ENCODE measurements at places on chromosomes 7 and 10. TPM values are rescaled to one million over a fixed set of nuclear protein-coding genes. Genes with fewer than 3 reads are reported as not detected.

DNA sequence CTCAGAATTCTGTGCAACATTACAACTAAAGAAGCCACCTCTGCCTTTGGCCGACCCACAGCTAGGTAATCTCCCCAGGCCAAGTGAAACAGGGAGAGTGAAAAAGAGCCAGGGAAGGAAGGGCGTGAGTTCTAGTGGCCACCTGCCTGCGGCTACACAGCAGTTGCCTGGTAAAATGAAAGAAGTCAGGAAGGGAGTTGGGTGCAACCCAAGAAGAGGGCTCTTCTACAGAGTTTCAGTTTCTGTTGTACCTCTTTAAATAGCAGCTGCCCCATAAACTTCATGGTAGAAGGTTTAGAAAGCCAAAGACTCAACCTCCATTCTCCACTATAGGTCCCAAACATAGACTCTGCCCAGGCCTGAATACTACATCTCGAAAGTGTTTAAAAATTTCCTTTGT lies 76.2 kb upstream of the TMEM168 start:
- no peak for DNase-seq

DNA sequence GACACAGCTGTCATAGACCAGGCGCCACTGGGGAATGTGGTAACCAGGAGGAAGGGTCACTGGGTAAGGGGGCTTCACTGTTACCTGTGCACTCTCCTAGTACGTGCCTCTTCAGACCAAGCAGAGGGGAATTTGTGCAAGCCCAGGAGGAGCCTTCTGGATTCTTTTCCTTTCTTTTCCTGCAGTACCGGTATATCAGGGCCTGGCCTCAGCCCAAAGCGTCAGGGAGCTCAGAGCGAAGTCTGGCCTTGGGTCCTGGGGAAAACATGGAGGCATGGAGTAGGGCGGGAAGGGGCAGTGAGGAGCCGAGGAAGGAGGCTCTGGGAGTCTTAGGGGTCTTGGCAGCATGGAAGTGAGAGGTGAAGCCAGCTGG lies 133.6 kb upstream of the GDF10 start:
- DNase-seq, result no peak

GRCh38 chr7:22841954-22842353 lies 19.3 kb upstream of the TOMM7 start:
- no peak for DNase-seq

DNA sequence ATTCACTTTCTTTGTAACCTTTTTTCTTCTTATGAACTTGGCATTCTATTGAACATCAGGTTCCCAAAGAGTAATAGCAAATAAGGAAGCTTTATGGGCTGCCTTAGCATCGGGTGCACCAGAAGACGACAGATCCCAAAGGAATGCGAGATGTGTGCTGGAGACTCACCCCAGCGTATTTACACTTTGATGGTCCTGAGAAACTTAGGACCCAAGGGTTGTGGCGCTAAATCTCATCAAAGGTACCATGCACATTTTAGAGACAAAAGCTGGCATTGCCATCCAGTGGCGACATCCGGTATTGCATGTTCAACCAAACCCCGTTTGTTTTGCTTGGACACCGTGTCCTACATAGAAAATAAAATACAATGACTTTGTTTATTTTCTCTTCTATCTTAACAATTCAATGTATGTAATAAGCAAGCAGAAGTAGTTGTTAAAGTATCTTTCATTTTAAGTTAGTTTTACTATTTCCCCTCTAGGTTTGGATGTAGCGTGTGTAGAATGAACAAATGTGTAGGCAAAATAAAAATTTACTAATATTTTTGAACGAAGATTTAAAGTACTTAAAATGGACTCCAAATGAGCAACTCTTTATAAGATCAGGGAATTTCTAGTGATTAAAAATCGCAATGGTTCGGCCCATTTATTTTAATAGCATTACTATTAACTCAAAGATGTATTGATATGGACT lies 1154.8 kb downstream of the GATA3 start:
- DNase-seq, result peak; percentile 74

GRCh38 chr10:103854265-103854685 lies 1.1 kb downstream of the SH3PXD2A start:
- no peak for DNase-seq

- DNase-seq, result no peak
Observed at GRCh38 chr10:44854693-44855350, 56.3 kb upstream of the TMEM72 start.

- peak; percentile 47 for DNase-seq
Observed at GRCh38 chr10:104614245-104614831, 26.8 kb upstream of the SORCS3 start.

GRCh38 chr7:129371487-129371886 lies 62.7 kb upstream of the STRIP2 start:
- DNase-seq, result no peak

DNA sequence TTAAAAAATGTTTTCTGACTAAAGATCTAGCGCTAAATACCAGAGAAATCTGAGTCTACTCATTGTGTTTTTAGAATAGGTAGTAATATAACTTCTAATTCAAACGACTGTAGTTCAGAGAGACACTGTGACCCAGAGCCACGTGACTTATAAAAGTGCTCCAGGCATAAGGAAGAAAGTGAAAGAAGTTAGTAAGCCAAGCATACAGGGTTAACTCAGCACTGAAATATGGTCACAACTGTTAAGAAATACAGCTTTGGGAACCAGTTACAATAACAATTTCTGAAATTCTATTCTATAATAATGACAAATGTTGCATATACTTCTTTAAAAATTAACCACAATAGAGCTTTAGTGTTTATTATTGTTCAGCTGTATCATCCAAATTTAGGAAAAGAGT lies 119.1 kb downstream of the TFEC start:
- no peak for DNase-seq

ASB10 gene
- not detected for total RNA-seq

LOXL4 gene
- 2.2 TPM for total RNA-seq

PITX3 gene
- not detected for total RNA-seq

STOX1 gene
- total RNA-seq, result 0.54 TPM

DPYSL4 gene
- total RNA-seq, result 0.27 TPM

SPDYE6 gene
- total RNA-seq, result not detected

TAS2R3 gene
- 1.1 TPM for total RNA-seq

ASIC3 gene
- 0.54 TPM for total RNA-seq
